RPMI7951 (cell line): ENCODE measurements at places on chromosomes 3 and 15. TPM values are rescaled to one million over a fixed set of nuclear protein-coding genes. Genes with fewer than 3 reads are reported as not detected.

- no peak for DNase-seq
Measured at GRCh38 chr3:77427528-77427927, 387.6 kb downstream of the ROBO2 start.

GRCh38 chr15:64045774-64046420 is 388 bp downstream of the DAPK2 start:
- no peak for DNase-seq

The C3orf49 gene
- not detected in 2 replicates for total RNA-seq

DNA sequence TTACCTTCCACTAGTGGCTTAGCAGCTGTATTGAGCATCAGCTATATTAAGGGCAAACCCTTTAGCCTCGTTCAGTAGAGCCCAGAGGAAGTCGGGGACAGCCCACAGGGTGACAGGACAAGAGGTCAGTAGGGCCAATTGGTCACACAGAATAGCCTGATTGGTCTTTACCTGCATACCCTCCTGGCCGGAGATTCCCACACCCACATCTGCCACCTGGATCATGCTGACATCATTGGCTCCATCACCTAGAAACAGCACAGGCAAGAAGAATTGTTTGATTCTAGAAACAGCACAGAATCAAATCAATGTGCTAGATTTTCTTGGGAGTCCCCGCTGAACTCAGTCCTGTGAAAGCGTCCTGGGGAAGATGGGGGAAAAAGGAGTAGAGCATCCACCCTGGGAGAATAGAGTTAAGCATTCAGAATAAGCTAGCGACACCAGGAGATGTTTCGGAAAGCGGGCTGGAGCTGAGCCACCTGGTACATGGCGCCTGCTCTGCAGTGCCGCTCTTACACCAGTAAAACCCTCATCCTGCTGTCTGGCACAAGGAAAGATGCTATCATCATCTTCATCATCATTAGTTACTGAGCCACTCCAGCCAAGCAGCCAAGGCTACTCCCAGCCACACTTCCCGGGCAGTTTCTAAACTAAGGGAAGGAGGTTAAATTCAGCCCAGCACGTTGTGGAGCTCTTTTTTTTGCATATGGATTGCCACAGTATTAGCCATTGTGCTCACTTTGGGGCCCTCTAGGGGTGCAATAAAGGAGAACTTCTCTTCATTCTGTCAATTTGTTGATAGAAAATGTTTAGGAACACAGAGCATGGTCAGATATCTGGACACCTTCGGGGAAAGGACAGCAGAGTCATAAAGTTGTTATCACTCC is 171.3 kb downstream of the ATP10A start:
- no peak for DNase-seq

The SYNPR gene
- not detected in 2 replicates for total RNA-seq

DNA sequence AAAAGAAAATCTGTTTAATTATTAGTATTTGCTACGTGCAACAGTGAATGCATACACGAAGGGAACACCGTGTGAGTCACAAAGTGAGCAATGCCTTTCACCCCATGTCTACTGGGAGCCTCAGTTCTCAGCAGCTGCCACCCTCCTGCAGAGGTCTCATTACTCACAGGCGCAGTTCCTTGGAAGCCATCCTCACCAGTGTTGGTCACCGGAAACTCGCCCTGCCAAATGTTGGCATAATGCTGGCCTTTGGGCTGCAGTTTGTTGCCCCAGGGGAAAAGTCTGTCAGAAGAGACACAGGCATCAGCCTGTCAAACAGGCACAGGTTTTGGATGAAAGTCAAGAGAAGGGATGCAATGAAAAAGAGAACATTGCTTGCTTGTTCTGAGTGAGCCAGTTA is 50.1 kb downstream of the SUMF1 start:
- DNase-seq = peak; percentile 100

DNA sequence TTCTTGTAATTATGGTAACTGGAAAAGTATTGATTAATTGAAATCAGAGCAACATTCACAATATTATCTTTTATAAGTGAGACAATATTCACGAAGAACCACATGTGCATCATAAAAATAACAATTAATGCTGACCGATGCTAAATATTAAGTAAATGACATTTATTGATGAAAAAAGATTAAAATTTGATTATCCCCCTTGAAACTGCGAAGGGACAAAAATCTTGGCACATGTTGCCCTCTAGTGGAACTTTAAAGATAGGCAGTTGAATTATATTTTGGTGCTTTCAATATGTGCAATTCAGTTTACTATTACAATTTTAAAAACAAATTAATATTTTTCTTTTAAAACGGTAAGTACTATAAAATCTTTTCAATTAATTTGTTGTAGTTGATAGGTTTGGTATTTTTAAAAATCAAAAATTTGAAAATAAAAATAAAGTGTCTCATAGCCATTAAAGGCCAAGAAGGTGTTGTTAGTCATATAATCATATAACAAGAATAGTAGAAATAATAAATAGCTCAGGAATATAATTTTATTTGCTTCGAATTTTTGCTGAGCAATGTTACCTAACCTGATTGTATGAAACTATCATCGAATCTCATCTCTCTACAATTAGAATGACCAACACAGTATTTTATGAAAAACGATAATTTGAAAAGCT is 270.2 kb downstream of the ROBO1 start:
- DNase-seq = peak; percentile 14

DNA sequence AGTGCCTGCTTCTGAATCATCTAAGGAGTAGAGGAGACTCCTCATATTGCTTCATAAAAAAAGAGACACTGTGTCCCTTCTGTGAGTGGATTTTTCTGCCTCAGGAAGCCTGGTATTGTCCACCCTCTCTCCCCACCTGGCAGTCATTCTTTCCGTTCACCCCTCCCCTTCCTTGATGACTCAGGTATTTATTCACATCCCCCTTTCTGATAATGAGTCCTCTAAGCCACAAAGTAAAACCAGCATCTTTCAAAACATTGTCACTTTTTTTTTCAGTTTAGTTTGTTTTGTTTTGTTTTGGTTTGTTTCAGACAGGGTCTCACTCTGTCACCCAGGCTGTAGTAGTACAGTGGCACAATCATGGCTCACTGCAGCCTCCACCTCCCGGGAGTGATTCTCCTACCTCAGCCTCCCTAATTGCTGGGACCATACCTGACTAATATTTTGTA is 65.2 kb upstream of the UBE2E1 start:
- peak; percentile 60 for DNase-seq

- no peak for DNase-seq
Measured at GRCh38 chr3:72154391-72155335, 369.7 kb upstream of the PROK2 start.

DNA sequence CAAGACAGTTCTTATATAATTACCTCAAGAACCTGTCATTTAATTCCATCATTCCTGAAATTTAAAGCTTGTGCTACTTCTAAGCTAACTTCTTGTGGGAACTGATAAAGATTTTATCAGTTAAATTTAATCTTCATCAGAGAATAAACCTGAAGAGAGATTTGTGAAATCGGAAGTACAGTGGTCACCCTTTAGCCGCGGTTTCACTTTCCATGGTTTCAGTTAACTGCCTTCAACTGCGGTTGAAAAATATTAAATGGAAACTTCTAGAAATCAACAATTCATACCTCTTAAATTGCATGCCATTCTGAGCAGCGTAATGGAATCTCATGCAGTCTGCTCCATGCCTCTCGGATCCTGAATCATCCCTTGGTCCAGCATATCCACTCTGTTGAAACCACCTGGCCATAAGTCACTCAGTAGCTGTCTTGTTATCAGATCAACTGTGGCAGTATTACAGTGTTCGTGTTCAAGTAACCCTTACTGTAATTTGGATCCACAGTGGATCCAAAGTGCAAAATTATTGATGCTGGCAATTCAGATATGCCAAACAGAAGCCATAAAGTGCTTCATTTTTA is 626.1 kb downstream of the CADM2 start:
- DNase-seq = no peak

DNA sequence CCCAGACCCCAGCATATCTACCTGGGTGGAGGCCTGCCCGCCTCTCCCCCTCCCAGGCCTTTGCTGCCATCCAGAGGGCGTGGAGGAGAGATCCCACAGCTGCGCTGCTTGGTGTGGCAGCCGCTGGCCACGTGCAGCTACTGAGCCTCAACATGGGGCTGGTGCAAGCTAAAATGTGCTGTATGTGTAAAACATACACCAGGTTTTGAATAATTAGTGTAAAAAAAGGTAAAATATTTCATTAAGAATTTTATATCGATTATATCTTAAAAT is 95.8 kb downstream of the SEC22A start:
- no peak for DNase-seq

The C3orf22 gene
- not detected in 2 replicates for total RNA-seq

The HSPBAP1 gene
- 6.2 and 6.7 TPM in 2 replicates for total RNA-seq

The CSTA gene
- total RNA-seq = 0.72 and 0.78 TPM in 2 replicates

The GAP43 gene
- 0.12 and 0.29 TPM in 2 replicates for total RNA-seq

DNA sequence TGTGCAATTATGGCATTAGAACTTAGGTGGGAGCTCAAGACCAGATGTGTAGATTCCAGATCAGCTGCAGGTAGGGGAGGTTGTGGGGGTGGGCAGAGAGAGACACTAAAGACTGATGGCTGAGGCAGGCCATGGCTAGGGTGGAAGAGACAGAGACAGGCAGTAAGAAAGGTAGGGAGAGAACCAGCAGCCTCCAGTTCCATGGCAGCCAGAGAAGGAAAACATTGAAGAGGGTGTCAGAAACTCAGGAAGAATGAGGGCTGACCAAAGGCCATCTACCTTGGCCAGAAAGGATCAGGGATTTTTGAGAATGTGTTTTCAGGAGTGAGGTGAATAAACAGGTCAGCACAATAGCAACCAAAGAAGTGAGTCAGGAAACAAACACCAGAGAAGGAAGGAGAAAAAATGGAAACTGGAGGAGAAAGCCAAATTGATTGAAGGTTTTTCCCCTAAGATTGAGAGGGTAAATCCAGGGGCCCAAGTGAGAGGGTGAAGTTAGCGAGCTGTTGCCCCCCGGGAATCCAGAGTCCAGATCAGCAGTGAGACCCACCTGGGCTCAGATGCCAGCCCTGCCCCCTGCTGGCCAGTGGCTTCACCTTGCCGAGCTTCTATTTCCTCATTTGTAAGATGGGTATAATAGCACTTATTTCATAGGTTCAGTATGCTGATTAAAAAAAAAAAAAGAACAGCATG is 41.0 kb downstream of the ABHD2 start:
- no peak for DNase-seq

DNA sequence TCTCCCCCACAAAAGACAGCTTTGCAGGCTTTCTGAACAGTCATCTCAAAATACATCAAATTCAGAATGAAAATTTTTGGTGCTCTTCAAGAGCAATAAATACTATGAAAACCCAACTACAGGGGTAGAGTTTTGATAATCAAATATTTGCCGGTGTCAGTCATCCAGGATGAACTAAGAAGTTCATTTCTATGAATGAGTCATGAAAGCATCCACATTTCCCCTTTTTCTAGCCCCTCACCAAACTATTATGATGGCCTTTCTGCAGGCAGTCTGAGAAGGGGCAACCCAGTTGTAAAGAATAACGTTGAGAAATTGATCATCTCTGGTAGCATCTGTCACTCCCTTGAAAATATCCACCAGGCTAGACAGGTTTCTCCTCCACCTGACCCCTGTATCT is 3.1 kb upstream of the LPCAT4 start:
- DNase-seq = no peak

- DNase-seq = no peak
Measured at GRCh38 chr3:105611304-105612192, 244.8 kb downstream of the ALCAM start.

The CHRM5 gene
- total RNA-seq = not detected in 2 replicates

- no peak for DNase-seq
Measured at GRCh38 chr3:32041316-32041715, 59.8 kb downstream of the ZNF860 start.

DNA sequence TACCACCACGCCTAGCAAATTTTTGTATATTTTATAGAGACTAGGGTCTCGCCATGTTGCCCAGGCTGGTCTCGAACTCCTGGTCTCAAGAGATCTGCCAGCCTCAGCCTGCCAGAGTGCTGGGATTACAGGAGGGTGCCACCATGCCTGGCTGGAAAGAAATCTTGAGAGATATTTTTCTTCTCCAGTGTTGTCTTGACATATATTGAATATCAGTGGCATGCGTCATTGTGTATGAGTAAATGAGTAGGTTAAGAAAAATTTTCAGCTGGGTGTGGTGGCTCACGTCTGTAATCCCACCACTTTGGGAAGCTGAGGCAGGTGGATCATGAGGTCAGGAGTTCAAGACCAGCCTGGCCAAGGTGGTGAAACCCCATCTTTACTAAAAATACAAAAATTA is 3.5 kb upstream of the PIF1 start:
- no peak for DNase-seq

The PP2D1 gene
- not detected in 2 replicates for total RNA-seq

The CTXND1 gene
- total RNA-seq = under 0.01 TPM in 1 of 2 replicates, not detected in the other

The TRH gene
- total RNA-seq = not detected in 2 replicates

- no peak for DNase-seq
Measured at GRCh38 chr3:20912406-20912805, 726.4 kb upstream of the SGO1 start.

DNA sequence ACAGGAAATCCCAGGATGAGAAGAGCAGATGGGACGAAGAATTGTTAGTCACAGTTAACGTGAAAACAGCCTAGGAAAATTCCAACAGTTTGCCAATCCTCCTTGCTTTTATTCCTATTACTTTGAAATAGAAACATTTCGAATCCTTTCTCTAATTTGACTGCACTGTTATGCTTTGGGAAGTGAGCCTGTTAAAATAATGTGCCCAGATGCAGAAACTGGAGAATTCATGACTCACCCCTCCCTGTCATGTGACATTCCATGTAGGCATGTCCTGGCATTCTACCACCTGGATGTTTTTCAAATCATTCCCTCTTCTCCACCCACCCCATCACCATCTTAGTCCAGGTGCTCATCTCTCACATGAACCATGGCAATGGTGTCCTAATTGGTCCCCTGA is 107.3 kb downstream of the MINAR1 start:
- DNase-seq = no peak

DNA sequence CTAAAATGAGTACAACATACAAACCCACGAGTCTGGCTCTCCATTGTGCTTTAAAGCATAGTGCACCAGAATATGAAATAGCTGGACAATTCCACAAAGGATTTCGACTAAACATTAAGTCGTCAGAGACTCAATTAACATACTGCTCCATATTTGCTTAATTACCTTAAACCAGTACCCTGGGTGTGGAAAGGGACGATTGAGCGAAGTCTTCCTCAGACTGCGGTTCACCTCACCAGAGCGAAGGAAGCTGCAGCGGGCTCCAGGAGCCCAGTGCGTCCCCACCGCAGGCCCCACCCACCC is 218 bp upstream of the TRPC1 start:
- DNase-seq = no peak

- DNase-seq = peak; percentile 74
Measured at GRCh38 chr3:4597208-4597985, 104.2 kb downstream of the ITPR1 start.

DNA sequence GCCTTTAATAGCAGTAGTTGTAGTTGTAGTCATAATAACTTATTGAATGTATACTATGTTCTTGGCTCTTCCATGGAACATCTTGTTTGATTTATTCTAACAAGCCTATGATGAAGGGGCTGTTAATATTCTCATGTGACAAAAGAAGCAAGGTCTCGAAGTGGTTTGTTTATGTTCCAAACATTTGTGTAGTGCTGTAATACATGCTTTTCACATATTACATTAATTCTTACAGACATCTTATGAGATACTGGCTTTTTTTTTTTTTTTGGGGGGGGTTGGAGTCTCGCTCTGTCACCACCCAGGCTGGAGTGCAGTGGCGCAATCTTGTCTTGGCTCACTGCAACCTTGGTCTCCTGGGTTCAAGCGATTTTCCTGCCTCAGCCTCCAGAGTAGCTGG is 252.3 kb downstream of the PTPRG start:
- DNase-seq = no peak

- peak; percentile 32 for DNase-seq
Measured at GRCh38 chr3:37626736-37627565, 234.7 kb upstream of the CTDSPL start.
